ENCODE measurements at places on chromosomes 1 and 21.

DNA sequence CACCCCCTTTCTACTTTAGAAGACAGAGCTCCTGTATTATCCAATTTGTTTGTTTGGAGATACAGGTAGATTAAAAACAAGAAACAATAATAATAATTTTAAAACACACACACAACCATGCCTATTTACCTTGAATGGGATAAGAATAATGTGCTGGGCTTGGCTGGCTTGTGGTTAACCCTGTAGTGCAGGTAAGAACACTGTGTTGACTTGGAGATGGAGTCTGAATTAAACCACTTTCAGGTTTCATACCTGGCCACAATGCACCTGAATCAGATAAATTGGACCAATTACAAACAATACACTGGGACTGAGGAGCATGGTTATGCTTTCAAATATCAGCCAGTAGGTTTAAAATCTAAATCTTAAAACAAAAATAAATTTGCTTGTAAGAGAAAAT is 60.8 kb downstream of the EYA3 start:
- H3K27ac ChIP-seq, result no peak overlapping the region
- H3K36me3 ChIP-seq, result peaks cover 19% of the 10 kb centered on the region
- DNase-seq, result no peak
- H3K27me3 ChIP-seq, result no peaks in the 10 kb centered on the region

DNA sequence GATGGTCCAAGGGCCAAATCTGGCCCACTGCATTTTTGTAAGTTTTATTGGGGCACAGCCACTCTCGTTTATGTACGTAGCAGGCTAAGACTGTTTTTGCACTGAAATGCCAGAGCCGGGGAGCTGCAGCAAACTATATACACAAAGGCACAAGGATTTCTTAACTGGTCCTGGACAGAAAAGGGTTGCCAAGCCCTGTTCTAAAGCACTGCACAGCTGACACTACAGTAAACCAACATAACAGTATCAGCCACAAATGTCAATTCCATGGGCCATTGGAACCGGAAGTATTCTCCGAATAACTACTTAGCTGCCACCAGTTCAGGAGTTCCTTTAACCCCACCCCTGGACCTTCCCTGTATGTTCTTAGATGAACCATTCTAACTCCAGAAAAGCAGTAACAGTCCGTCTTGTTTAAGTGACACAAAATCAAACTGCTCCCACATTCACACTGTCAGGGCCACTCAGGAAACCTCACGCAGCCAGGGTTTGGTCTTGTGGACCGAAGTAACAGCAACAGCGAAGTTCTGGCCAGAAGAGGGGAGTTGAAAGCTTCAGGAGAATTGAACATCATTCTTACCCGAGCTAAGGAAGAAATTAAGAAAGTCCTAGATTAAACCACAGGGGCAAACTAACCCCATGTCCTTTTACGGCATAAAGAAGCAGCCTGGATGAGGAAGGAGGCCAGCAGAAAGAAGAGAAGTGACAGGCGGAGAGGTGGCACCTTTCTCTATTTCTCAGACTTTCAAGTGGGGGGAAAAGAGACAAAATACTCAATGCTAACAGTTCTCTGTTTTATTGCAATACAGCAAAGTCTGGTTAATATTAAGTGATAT is 49.2 kb downstream of the COQ8A start:
- peaks cover 34% of the 10 kb centered on the region for H3K36me3 ChIP-seq
- H3K4me3 ChIP-seq, result no peak overlapping the region
- H3K27me3 ChIP-seq, result no peaks in the 10 kb centered on the region
- peak overlapping the region; percentile 38 for H3K27ac ChIP-seq
- no peak for DNase-seq
- peaks cover 21% of the 10 kb centered on the region for H3K4me1 ChIP-seq

GRCh38 chr1:209443975-209444651 is 139.4 kb upstream of the CAMK1G start:
- no peaks in the 10 kb centered on the region for H3K27me3 ChIP-seq
- DNase-seq, result no peak
- peaks cover 14% of the 10 kb centered on the region for H3K4me1 ChIP-seq
- H3K36me3 ChIP-seq, result no peaks in the 10 kb centered on the region
- no peak overlapping the region for H3K4me3 ChIP-seq

DNA sequence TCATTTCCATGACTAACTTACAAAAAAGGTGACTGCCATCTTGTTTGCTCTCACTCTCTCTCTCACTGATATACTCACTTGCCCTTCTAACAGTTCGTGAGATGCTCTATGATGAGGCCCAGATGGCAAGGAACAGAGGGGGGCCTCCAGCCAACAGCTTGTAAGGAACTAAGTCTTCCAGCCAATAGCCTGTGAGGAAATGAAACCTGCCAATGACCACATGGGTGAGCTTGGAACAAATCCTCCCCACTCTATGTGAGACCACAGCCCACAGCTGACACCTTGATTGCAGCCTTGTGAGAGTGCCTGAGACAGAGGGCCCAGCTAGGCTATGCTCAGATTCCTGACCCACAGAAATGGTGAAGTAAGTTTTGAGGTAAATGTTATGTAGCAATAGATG is 153.7 kb downstream of the HHIPL2 start:
- no peak overlapping the region for H3K27ac ChIP-seq
- no peak for DNase-seq
- no peak overlapping the region for H3K4me3 ChIP-seq
- H3K27me3 ChIP-seq, result no peaks in the 10 kb centered on the region
- no peaks in the 10 kb centered on the region for H3K36me3 ChIP-seq

- H3K27ac ChIP-seq, result peak overlapping the region; percentile 8
- no peak overlapping the region for H3K4me3 ChIP-seq
- H3K36me3 ChIP-seq, result no peaks in the 10 kb centered on the region
- peaks cover 15% of the 10 kb centered on the region for H3K4me1 ChIP-seq
- no peak for DNase-seq
Observed at GRCh38 chr1:145949219-145949618, 8.6 kb downstream of the LIX1L start.

DNA sequence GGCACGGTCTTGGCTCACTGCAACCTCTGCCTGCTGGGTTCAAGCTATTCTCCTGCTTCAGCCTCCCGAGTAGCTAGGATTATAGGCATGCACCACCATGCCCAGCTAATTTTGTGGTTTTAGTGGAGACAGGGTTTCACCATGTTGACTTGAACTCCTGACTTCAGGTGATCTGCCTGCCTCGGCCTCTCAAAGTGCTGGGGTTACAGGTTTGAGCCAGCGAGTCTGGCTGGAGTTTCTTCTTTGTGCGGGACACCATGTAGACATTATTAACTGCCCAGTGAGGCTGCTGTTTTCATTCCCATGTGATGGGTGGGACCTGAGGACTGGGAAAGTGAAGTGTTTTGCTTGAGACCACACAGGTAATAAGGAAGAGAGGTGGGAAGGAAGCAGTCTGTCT is 23.3 kb downstream of the PLA2G5 start:
- no peaks in the 10 kb centered on the region for H3K36me3 ChIP-seq
- H3K4me3 ChIP-seq, result no peak overlapping the region
- peaks cover 30% of the 10 kb centered on the region for H3K4me1 ChIP-seq
- DNase-seq, result no peak
- no peaks in the 10 kb centered on the region for H3K27me3 ChIP-seq
- H3K27ac ChIP-seq, result peak overlapping the region; percentile 71

- no peak overlapping the region for H3K4me3 ChIP-seq
- H3K36me3 ChIP-seq, result peaks cover 55% of the 10 kb centered on the region
- no peaks in the 10 kb centered on the region for H3K4me1 ChIP-seq
- no peak for DNase-seq
- no peak overlapping the region for H3K27ac ChIP-seq
- H3K27me3 ChIP-seq, result no peaks in the 10 kb centered on the region
Observed at GRCh38 chr1:161781995-161782394, 15.9 kb downstream of the ATF6 start.

- no peaks in the 10 kb centered on the region for H3K36me3 ChIP-seq
- no peak overlapping the region for H3K4me3 ChIP-seq
- no peaks in the 10 kb centered on the region for H3K27me3 ChIP-seq
- DNase-seq, result no peak
Observed at GRCh38 chr1:45787905-45788304, 15.5 kb upstream of the MAST2 start.

DNA sequence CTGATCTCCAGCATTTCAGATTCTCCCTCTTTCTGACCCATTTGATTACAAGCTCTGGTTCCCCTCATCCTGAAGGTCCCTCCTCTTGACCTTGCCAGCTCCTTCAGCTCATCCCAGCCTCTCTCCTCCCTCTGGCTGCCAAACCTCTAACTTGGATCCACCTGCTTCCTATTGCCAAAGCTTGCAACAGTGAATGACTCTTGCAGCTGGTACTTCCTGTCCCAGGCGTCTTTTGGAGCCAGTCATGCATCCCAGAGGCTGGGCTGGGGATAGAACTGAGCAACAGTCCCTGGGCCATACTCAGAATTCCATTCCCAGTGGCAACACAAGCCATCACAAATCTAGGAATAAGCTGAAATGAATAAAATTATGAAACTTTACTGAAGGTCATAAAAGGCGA is 27.7 kb upstream of the SPOCD1 start:
- peak; percentile 50 for DNase-seq
- H3K27ac ChIP-seq, result no peak overlapping the region
- H3K4me3 ChIP-seq, result no peak overlapping the region
- no peaks in the 10 kb centered on the region for H3K27me3 ChIP-seq
- H3K4me1 ChIP-seq, result peaks cover 11% of the 10 kb centered on the region

- no peak overlapping the region for H3K27ac ChIP-seq
- no peak overlapping the region for H3K4me3 ChIP-seq
- peaks cover 7% of the 10 kb centered on the region for H3K4me1 ChIP-seq
- H3K36me3 ChIP-seq, result no peaks in the 10 kb centered on the region
Observed at GRCh38 chr1:209485751-209486150, 97.8 kb upstream of the CAMK1G start.

DNA sequence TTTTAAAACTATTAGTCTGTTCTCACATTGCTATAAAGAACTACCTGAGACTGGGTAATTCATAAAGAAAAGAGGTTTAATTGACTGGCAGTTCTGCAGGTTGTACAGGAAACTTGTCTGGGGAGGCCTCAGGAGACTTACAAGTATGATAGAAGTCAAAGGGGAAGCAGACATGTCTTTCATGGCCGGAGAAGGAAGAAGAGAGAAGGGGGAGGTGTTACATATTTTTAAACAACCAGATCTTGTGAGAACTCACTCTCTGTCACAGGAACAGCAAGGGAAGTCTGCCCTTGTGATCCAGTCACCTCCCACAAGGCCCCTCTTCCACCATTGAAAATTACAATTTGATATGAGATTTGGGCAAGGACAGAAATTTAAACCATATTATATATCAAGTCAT is 55.9 kb downstream of the CLIC4 start:
- H3K4me1 ChIP-seq, result peaks cover 35% of the 10 kb centered on the region
- H3K36me3 ChIP-seq, result peaks cover 7% of the 10 kb centered on the region
- no peak for DNase-seq
- H3K27ac ChIP-seq, result no peak overlapping the region
- H3K27me3 ChIP-seq, result no peaks in the 10 kb centered on the region
- H3K4me3 ChIP-seq, result no peak overlapping the region

- DNase-seq, result no peak
- H3K27ac ChIP-seq, result no peak overlapping the region
- no peak overlapping the region for H3K4me3 ChIP-seq
- no peaks in the 10 kb centered on the region for H3K36me3 ChIP-seq
- peaks cover 34% of the 10 kb centered on the region for H3K4me1 ChIP-seq
Observed at GRCh38 chr1:230077436-230078213, 10.6 kb downstream of the GALNT2 start.

DNA sequence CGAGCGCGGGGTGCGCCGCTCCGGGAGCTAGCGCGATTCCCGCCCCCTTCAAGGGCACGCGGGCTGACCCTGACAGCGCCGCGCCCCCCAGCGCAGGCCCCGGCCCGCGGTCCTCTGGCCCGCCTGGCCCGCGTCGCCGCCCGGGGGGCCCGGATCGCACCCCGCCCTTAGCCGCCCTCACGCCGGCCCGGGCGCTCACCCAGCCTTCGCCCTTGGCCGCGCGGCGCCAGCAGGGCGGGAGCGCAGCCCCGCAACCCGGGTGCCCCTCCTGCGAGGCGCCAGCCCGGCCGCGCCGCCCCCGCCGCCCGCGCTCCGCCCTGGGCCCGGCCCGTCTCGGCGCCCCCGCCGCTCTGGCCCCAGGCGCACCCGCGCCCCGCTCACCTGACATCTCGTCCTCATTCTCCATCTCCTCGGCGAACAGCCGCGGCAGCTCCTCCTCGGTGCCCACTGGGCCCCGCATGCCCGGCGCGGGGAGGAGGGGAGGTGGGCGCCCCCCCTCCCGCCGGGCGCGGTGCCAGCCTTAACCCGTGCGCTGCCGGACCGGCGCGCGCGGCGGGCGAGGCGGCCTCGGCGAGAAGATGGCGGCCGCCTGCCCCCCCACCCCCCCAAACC is 451 bp downstream of the CHD5 start:
- DNase-seq, result no peak
- H3K36me3 ChIP-seq, result no peaks in the 10 kb centered on the region
- H3K4me1 ChIP-seq, result peaks cover 29% of the 10 kb centered on the region
- no peak overlapping the region for H3K27ac ChIP-seq
- H3K4me3 ChIP-seq, result peak overlapping the region; percentile 36

GRCh38 chr1:210232511-210233215 is at the start of gene SERTAD4:
TSS of gene SERTAD4 (plus strand) at chr1:210232796. CDS start at chr1:210237961, 5,165 bp downstream.
- H3K4me1 ChIP-seq, result peaks cover 51% of the 10 kb centered on the region
- peak; percentile 75 for DNase-seq
- H3K36me3 ChIP-seq, result no peaks in the 10 kb centered on the region
- H3K27me3 ChIP-seq, result peaks cover 7% of the 10 kb centered on the region
- H3K4me3 ChIP-seq, result peak within 1 kb of the TSS; percentile 91

DNA sequence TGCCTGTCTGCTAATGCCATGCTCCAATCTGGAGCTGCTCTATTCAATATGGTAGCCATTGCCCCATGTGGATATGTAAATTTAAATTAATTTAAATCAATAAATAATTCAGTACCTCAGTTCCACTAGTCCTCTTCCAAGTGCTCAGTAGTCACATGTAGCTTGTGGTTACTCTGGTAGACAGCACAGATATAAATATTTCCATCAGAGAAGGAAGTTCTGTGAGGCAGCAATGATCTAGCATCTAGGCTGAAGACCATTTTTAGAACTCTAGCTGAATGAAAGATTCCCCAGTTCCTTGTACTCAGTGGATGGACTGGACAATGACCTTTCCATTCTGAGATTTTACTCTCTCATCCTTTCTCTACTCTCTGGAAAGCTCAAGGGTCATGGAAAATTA is 25.8 kb upstream of the CAPZB start:
- H3K27me3 ChIP-seq, result no peaks in the 10 kb centered on the region
- no peaks in the 10 kb centered on the region for H3K36me3 ChIP-seq
- no peak overlapping the region for H3K4me3 ChIP-seq
- peaks cover 15% of the 10 kb centered on the region for H3K4me1 ChIP-seq
- no peak for DNase-seq

GRCh38 chr1:244768804-244769203 is 66.7 kb upstream of the COX20 start:
- DNase-seq, result no peak
- H3K4me1 ChIP-seq, result no peaks in the 10 kb centered on the region
- no peaks in the 10 kb centered on the region for H3K36me3 ChIP-seq
- no peak overlapping the region for H3K4me3 ChIP-seq

- DNase-seq, result peak; percentile 38
- H3K27ac ChIP-seq, result no peak overlapping the region
- H3K27me3 ChIP-seq, result peaks cover 32% of the 10 kb centered on the region
- no peak overlapping the region for H3K4me3 ChIP-seq
- H3K36me3 ChIP-seq, result no peaks in the 10 kb centered on the region
Observed at GRCh38 chr21:45575304-45575992, 33.2 kb upstream of the SLC19A1 start.

- no peaks in the 10 kb centered on the region for H3K27me3 ChIP-seq
- no peak overlapping the region for H3K27ac ChIP-seq
- DNase-seq, result no peak
- peaks cover 31% of the 10 kb centered on the region for H3K4me1 ChIP-seq
- no peaks in the 10 kb centered on the region for H3K36me3 ChIP-seq
Observed at GRCh38 chr1:93734999-93735398, 53.4 kb upstream of the BCAR3 start.
